ENCODE measurements at places on chromosomes 6 and 20.

- DNase-seq = no peak
Measured at GRCh38 chr6:108562503-108562993, 1.8 kb downstream of the FOXO3 start.

GRCh38 chr20:31440012-31440659, at the start of gene DEFB123:
DEFB123 (plus strand) TSS chr20:31440632; CDS start chr20:31440699, 67 bp downstream.
- no peak for DNase-seq

DNA sequence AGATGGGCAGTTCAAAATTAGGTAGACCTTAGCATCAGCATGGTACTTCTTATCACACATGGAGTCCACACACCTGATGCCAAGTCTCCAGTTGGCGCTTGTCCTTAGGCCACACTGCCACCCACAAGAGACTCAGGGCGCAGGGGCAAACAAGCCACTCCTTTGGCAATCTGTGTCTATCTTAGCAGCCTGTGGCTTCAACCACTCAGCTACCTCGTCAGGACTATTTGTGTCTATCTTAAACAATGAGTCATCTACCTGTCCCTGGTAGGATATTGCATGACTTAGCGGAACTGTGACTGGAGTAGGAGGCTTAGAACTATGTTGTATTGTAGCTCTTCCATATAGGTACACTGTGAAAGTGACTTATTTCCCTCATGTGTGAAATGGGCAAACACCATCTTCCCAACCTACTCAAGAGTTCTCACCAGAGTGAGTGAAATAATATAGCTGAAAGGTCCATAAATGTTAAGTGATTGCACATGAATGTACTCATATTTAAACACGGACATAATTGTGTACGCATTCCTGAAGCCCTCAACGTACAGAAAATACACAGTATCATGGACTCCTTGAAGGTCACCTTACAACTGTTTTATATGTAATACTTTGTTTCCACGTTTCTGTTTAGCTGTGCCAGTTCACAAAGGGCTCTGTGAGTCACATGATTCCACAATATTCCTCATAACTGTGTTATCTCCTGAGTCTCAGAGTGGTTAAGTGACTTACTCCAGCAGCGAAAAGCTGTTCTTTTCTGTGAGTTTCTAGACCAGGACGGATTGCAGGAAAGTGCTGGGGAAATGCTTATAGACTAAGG, 1.6 kb downstream of the TRIM27 start:
- DNase-seq = no peak

- DNase-seq = no peak
Measured at GRCh38 chr20:40471261-40471629, 217.8 kb downstream of the MAFB start.

DNA sequence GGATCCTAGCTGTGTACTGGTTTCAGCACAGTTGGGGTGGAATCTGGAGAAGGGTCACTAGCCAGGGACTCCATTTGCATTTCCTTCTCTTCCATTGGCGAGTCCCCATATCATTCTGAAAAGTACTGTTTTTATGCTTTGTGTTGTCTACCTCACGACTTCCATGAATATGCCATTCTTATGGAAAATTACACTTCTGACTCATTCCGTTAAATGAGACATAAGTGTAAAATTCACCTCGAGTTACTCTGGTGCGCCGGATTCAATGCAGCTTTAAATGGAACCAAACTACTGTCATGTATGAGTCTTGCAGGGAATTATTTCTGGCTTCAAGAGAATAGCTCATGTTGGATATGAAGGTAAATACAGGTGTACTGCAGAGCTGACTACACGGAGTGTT, 99.2 kb downstream of the PDE7B start:
- DNase-seq = no peak

GRCh38 chr6:105282631-105283585, 103.1 kb upstream of the POPDC3 start:
- no peak for DNase-seq

DNA sequence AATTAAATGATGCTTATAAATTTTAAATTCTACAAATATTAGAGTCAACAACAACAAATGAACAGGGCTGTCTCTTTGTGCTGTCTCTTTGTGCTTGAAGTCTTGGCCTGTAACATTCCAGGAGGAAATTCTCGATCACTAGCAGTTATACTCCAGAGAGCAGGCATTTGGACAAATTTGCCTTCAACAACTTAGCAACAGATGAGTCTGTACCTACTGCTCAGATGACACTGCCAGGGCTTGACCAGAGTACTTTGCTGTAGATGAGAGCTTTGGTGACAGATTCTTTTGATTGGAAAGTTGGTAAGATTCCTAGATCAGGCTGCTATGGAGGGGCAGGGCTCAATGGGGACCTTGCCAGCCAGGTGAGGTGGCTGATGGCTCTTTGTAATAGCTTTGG, 217.2 kb downstream of the GRM1 start:
- no peak for DNase-seq

- DNase-seq = no peak
Measured at GRCh38 chr6:137452333-137452894, 41.8 kb downstream of the OLIG3 start.

DNA sequence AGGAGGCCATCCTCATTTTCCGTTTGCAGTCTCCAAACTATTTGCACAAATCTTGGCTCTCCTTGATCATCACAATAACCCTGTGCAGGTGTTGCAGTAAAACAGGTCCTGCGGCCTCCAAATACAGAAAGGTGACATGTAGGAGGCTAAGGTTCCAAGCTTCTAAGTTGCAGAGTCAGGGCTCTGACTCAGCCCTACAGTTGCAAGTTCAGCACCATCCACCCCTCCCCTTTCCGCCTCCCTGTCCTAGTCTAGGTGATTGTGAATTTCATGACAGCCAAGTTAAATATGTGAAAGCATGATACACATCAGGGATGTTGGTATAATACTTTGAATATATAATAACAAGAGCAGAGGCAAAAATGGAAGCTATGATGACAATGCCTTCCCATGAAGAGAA, 317.3 kb upstream of the CDH4 start:
- DNase-seq = no peak

- DNase-seq = no peak
Measured at GRCh38 chr20:18635380-18635779, 47.5 kb downstream of the DTD1 start.

GRCh38 chr6:56364431-56364826, 117.0 kb upstream of the COL21A1 start:
- DNase-seq = no peak

DNA sequence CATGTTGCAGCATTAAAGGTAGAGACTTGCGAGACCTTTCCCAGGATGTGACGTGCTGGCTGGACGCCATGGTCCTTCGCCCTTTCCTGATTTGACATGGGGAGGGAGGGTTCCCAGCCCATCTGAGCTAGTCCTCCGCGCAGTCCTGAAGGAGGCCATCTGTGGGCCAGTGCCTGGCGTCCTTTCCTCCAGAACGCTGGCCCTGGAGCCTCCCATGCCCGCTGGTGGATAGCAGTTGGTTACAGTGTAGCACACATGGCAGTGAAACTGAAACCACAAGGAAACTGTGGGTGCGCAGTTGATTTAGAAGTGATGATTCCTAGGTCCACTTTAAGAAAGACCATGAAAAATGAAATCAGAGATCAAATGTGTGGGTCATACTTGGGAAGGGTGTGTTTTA, 193.7 kb downstream of the CDH4 start:
- no peak for DNase-seq

- no peak for DNase-seq
Measured at GRCh38 chr6:1129131-1129530, 182.8 kb upstream of the FOXQ1 start.

DNA sequence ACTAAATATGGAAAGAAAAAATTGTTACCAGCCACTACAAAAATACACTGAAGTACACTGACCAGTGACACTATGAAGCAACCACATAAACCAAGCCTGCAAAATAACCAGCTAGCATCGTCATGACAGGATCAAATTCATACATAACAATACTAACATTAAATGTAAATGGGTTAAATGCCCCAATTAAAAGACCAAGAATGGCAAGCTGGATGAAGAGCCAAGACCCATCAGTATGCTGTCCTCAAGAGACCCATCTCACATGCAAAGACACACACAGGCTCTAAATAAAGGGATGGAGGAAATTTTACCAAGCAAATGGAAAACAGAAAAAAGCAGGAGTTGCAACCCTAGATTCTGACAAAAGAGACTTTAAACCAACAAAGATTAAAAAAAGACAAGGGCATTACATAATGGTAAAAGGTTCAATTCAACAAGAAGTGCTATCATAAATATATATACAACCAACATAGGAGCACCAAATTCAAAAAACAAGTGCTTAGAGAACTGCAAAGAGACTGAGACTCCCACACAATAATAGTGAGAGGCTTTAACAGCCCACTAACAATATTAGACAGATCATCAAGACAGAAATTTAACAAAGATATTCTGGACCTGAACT, 104.8 kb downstream of the HACE1 start:
- no peak for DNase-seq

DNA sequence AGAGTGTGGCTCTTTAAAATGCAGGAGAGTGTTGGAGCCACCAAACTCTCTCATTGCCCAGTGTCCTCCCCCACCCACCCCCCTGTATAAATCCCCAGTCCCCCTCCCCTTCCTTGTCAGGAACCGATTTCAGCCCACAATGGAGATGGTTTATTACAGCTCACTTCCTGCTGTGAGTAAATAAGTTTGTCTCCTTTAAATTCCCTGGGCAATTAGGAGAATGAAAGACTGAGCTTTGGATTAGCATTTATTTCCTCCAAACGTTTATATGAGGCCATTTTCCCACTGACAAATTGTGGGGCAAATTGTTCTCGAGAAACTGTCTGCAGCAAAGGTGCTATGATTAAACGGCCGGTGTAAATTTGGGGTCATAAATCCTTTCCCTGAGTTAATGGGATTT, 128.8 kb downstream of the DHX35 start:
- no peak for DNase-seq

DNA sequence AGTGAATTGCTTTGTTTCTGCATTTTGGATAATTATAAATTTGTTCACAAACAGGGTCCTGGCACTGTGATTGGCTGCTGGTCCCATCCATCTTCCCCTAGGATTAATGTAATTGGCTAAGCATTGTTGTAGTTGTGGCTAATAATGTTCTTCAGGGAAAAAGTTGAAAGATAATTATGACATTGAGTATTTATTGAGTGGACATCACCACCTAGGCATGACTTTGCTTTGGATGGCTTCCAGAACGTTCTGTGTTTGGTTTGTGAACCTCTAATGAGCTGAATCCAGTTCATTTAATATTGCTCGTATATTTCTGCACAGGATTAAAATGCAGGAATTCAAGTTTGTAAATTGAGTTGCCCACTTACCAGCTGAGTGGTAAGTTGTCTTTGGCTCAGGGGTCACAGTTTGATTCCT, 55.1 kb downstream of the ARID1B start:
- DNase-seq = no peak

DNA sequence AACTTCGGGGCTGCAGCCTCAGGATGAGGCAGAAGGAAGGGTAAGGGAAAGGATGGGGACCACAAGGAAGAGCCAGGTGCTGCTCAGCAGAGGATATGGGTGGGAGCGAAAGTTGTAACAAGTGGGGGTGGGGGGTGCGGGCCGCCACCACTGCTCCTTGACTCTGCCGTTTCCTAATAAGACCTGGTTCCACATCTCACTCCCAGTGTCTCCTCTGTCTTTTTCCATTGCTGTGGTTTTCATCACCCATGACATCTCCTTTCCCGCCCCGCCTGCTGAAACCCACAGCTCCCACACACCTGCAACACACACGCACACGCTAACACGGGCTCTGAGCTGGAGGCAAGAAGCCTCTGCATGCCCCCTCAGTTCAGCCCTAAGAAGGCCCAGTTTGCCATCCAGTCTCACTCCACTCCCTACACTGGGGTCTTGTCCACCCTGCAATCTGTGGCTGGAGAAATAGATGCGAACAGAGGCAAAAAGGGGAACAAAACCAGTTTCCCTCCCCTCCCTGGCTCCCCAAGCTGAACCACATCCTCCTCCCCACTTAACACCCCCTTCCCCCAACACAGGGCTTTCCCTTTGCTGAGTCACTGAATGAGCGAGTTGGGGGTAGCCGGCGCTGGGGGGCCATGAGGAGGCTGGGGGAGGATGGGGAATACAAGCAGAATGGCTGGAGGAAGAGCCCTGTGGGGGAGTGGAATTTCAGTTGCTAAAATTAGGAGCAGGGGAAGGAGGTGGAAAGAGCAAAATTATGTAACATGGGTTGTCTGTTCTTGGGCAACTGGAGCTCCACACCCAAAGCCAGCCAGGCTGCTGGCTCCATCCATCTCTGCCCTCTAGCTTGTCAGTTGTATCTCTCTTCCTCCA, 11.5 kb downstream of the NFKBIL1 start:
- DNase-seq = peak; percentile 77

GRCh38 chr6:111846492-111847409, 26.5 kb downstream of the FYN start:
- DNase-seq = no peak

GRCh38 chr6:10347561-10348327, 67.1 kb downstream of the TFAP2A start:
- no peak for DNase-seq

All from GM20000 (cell line).